ENCODE measurements at places on chromosomes 6 and 20.

- no peak for DNase-seq
Observed at GRCh38 chr20:3645309-3646066, 17.7 kb downstream of the GFRA4 start.

DNA sequence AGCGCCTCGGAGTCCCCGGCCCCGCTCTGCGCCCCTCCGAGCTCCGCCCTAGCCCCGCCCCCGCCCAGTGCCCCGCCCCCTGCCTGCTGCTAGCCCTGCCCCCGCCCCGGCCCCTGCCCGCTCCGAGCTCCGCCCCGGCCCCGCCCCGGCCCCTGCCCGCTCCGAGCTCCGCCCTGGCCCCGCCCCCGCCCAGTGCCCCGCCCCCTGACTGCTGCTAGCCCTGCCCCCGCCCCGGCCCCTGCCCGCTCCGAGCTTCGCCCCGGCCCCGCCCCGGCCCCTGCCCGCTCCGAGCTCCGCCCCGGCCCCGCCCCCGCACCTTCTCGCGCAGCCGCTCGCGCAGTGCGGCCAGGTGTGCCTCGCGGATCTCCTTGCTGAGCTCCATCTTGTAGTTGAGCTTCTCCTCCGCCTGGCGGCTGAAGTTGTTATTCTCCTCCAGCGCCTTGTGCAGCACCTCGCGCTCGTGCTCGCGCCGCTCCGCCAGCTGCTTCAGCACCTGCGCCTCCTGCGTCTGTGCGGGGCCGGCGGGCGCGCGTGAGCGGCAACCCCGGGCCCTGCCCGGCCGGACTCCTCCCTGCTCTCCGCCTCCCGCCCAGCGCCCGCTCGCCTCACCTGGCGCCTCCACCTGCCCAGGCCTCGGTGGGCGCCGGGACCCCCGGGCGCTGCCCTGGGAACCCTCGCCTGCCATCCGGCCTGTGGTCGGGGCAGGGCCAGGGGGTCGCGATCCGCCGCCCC is 11.3 kb downstream of the STMN3 start:
- peak; percentile 61 for DNase-seq

DNA sequence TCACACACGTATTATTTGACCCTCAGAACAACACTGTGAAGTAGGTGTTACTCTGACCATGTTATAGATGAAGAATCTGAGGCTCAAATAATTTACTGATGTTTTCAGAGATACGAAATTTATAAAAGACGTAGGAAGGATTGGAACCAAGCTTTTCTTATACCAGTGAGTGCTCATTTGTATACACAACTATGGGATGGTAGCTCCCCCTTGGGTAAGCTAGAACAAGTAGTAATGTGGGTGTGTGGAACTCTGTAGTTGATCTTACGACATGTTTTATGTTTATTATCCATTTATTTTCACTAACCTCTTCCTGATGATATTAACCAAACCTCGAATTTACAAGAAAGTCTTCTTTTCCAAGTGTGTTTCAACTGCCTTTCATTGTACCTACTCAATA is 248.5 kb downstream of the NKAIN2 start:
- no peak for DNase-seq

- DNase-seq: no peak
Observed at GRCh38 chr6:103236923-103237322, 1622.8 kb downstream of the HACE1 start.

DNA sequence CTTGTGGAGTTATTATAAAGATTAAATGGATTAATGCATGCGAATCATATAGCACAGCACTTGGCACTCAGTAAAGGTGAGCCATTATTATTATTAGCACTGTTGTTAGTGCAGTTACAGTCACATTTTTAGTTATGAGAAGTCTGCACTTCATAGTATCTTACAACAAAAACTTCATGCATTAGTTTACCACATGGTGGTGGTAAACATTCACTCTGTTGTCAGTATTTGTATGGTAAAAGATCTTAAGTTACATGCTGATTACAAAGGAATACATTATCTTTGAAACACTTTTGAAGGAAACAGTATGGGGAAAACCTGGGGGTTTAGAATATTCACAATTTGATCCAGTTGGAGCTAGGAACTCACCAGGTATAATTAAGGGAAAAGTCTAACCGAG is 20.8 kb downstream of the TMEM14A start:
- peak; percentile 22 for DNase-seq

- peak; percentile 24 for DNase-seq
Observed at GRCh38 chr6:144909753-144910285, 624.7 kb downstream of the UTRN start.

GRCh38 chr20:6692566-6693173 is 74.8 kb upstream of the BMP2 start:
- no peak for DNase-seq

DNA sequence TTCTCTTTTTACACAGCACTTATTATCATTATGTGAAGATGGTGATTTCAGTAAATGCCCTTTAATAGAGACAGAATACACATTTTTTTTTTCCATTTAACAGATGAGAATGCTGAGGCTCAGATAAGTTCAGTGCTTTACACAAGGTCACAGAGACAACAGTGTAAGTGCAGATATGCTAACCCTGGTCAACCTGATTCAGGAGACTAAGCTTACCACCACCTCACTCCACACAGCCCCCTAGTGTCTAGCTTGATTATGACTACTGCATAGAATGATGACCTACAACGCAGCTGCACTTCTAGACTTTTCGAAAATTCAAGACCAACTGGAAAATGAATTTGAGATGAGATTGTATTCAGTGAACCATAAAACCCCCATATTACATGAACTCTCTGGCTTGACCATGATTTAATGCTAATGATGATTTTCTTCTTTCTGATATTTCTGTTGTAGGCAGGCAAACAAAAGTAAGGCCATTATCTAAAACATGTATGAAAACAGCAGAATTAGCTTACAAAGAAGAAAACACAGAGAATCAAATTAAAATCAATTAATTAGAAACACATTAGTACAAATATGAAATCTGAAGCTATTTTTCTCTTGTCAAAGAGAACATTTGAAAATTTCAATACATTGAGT is 212.1 kb upstream of the PHACTR1 start:
- peak; percentile 47 for DNase-seq

GRCh38 chr6:134813146-134813545 is 136.8 kb downstream of the ALDH8A1 start:
- DNase-seq: peak; percentile 64

- DNase-seq: no peak
Observed at GRCh38 chr20:62387933-62388635, 1.2 kb downstream of the RPS21 start.

- DNase-seq: no peak
Observed at GRCh38 chr6:111171577-111172400, 84.5 kb downstream of the SLC16A10 start.

GRCh38 chr6:46014511-46015118 is 1.0 kb downstream of the CLIC5 start:
- DNase-seq: no peak

- peak; percentile 55 for DNase-seq
Observed at GRCh38 chr6:109434456-109434855, 6.0 kb downstream of the PPIL6 start.

GRCh38 chr6:168355716-168356522 is 36.3 kb upstream of the DACT2 start:
- peak; percentile 78 for DNase-seq

DNA sequence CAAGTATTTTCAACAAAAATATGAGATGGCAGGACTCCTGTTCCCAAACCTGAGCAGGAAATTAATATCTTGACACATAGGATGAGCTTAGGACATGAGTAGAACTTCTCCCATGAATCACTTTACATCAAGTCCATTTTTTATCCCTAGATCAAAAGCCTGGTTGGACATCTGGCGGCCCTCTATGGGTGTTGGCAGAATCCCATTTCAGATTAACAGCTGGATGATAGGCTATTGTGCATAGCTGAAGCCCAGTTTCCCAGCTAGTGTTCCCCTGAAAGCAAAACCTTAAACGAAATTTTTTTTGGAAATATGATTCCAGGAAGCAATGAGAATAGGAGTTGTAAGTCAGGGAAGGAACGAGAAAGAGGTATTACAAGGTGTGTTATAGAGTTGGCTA is 449.4 kb upstream of the CHD6 start:
- no peak for DNase-seq

- DNase-seq: no peak
Observed at GRCh38 chr6:109224107-109224875, 129.0 kb downstream of the CEP57L1 start.

- peak; percentile 24 for DNase-seq
Observed at GRCh38 chr6:80343511-80343910, 237.0 kb downstream of the BCKDHB start.

- peak; percentile 47 for DNase-seq
Observed at GRCh38 chr6:25963426-25964123, 973 bp downstream of the TRIM38 start.

GRCh38 chr20:9070304-9070703 is 1.4 kb downstream of the PLCB4 start:
- no peak for DNase-seq

DNA sequence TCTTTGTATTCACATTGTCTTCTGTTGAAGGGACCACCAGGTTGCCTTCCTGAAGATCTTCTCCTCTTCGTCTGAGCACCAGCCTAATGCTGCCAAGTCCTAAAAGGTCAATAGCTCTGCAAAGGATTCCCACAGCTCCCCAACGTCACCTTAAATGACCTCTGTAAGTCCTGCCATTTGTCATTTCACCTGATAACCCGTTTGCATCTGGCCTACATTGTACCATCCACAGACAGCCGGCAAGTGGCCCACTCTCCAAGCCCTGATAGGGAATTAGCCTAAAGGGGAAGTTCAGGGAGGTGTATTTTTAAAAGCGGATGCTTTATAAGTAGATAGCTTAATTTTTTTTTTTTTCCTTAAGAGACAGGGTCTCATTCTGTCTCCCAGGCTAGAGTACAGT is 127.8 kb downstream of the ZMYND8 start:
- DNase-seq: no peak

DNA sequence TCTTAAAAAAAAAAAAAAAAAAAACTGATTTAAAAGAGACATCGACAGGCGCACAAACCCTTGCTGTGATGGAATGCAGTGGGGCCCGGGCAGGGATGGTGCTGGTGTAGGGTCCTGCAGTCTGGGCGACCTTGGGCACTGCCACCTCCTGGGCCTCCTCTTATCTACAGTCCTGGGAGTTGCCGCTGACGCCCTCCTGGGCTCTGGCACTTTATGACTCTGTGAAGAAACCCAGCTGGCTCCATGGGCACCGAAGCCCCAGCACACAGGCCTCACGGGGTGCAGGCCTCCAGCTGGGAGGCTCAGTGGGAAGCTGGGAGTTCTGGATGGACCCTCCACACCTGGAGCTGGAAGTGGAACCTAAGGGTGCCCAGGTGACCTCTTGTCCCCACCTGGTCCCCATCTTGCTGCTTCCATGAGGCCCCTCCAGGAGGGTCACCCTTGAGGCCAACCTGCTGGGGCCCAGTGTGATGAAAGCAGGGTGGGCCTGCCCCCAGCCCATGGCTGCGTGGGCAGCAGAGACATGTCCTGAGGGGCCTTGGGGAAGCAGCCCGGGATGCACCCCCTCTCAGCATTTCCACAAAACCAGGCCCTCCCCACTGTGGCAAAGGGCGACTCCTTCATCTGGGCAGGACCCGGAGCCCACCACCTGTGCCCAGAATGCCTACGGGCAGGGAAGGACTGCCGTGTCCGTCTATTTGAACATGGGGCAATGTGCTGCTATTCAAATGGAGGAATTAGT is 104.9 kb downstream of the ASXL1 start:
- no peak for DNase-seq

DNA sequence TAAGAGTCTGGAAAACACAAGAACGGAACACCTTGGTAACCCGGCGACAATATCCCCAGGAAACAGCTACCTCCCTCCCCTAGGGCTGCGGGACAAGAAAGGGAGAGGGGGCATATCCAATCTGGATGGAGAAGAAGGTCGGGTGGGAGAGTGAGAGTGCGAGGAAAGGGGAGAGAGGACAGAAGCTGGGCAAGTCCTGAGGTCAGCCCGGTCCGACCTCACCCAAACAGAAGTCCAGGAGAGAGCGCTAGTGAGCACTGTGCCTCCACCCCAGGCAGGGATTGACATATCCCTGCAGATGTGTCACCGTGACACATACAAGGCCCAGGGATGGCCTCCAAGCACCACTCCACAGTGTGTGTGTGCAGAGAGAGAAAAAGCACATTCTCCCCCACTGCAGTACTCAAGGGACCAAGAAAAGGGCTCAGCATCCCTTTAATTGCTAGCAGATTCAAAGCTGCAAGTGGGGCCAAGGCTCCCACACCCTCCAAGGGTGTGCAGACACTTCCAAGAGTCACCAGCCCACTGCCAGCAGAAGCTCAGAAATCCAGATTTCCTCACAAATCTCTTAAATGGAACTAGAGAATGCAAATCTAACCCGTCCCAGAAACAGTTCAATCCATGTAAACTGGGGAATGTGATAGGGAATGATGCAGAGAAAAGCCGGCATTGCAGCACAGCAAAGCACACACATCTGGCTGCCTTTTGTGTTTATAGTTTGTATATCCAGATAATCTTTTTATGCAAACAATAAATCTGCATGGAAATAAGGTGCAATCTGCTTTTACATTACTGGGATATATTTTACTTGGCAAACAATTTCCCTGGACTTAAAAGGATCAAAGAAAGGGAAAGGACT is 3.1 kb downstream of the PXDC1 start:
- DNase-seq: peak; percentile 89

DNA sequence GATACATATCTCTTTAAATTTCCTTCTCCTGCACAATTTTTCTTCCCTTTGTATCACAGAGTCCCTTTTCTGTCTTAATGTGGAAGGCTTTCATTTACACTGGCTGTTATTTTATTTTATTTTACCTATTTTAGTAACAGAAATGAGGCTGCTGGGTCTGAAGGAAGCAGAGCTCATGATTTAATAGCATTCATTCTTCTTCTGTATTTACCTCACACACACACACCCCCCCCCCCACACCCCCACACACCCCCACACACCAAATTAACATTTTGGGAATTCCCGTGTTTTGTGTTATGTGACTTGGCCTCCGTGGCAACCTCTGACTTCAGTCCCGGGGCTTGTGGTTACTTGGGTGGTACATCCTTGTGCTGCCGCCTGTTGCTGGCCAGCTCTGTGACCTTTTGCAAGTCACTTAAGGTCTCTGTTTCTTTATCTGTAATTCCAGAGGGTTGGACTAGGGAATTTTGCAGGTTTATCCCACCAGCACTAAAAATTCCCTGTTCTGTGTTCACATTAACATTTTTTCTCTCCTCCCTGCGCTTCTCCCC is 108.8 kb downstream of the TIAM2 start:
- DNase-seq: peak; percentile 55

- DNase-seq: no peak
Observed at GRCh38 chr20:57350081-57350710, 859 bp upstream of the RAE1 start.

DNA sequence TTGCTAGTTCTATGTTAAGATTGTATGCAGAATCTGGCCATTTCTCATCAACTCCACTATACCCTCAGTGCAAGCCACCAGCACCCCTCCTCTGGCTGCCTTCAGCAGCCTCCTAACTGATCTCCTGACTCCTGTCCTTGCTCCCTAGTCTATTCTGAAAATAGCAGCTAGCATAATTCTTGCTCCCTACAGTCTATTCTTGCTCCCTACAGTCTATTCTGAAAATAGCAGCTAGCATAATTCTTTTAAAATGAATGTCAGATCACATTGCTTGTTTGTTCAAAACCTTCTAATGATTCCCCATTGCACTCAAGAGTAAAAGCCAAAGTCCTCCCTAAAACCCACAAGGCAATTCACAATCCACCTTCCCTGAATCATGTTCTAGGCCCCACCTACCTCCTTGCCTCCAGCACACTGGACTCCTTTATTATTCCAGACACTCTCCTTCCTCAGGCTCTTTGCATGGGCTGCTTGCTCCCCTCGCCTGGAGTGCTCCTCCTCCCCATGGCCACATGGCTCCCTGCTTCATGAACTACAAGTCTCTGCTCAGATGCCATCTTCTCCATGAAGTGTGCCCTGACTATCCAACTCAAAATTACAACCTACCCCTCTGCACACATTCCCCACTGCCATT is 164.2 kb upstream of the TNFAIP3 start:
- no peak for DNase-seq
